ENCODE measurements at places on chromosomes 6 and 20.

DNA sequence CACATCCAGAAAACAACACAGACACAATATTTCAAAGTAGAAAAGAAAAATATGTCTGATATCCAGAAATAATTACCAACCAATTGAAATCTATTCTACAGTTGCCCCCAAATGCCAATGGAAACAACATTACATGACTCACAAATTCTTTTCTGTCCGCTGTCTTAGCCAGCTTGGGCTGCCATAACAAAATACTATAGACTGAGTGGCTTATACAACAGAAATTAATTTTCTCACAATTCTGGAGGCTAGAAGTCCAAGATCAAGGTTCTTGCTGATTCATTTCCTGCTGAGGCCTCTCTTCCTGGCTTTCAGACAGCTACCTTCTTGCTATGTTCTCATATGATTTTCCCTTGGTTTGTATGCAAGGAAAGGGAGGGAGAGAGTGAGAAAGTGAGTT, 698.1 kb downstream of the DHX35 start:
- peak; percentile 36 for DNase-seq

DNA sequence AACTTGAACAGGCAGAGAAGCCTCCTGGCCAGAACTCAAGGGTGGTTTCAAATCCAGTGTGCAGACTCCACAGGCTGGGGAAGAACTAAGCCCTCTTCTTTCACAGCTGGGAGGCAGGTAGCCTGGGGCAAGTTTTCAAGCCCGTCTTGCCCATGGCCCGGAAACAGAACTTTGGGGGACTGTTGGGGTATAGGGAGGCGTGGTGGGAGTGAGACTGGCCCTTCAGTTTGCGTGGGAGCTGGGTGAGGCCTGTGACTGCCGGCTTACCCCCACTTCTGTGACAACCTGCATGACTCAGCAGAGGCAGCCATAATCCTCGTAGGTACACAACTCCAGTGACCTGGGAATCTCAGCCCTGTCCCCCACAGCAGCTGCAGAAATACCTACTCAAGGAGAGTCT, 1125.7 kb downstream of the HACE1 start:
- no peak for DNase-seq

- DNase-seq: no peak
Observed at GRCh38 chr6:151729829-151730495, 77.5 kb upstream of the ESR1 start.

DNA sequence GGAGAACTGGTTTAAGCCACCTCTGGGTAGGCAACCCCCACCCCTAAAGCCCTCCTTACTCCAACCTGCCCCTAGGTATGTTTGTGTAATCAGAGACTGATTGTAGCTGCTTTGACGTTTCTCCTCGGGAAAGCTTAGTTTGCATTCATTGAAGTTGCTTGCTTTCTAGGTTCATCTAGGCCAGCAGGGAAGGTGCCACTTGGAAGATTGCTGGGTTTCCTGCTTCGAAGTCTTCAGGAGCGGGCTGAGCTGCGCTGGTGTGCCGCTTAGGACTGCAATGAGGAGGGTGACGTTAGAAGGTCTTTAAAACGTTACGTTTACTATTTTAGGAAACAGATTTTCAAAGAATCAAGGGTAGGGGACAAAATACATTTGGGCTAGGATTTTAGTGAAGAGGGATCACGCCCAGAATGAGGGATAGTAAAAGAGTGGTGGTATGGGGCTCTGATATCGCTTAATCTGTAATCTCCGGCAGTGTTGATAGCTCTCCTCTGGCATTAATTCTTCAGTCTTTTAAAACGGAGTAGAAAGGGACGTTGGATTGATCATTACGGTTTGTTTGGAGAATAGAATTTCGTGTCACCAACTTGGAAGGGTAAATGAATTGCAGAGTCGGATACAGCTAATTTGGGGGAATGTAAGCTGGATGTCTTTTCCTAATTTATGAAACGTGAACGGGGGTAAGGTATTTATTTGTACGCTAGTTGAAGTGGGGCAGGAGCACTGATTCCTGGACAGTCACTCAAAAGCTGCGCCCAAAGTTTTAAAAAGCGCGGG, 92.6 kb upstream of the PRDM1 start:
- DNase-seq: no peak

DNA sequence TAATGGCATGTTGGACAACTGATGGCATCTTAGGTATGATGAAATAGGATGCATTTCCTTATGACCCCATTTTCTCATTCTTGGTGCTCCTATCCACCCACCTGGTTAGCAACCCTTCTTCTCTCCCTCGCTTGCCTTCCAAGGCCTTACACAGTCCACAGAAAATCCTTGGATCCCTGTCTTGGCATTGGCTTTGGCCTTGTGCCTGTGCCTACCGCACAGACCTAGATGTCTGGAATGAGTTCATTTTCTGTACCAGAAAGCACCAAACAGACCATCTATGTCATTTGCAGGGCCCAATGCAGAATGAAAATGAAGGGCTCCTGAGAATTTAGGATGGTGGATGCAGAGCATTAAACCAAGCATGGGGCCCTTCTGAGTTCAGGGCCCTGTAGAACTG, 99.0 kb upstream of the LAMP5 start:
- no peak for DNase-seq

- no peak for DNase-seq
Observed at GRCh38 chr6:125066140-125066539, 87.4 kb upstream of the TPD52L1 start.

GRCh38 chr6:31663126-31663960, 1.5 kb downstream of the GPANK1 start:
- DNase-seq: no peak

DNA sequence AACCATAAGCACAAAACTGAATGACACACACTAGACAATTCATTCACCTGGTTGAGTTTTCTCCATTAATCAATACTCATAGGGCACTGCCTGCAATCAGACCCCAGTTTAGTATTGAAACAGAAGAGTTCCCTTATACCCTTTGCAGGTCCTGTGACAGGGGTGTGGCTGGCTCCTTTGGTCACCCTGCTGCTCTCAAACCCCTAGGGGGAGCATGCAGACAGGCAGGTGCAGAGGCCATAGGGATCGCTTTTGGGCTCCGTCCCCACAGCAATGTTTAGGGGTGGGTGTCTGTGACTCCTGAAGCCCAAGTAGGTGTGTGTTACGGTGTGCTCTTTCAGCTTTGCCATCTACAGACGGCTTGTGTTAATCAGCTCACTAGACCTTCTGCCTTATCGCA, 210.4 kb downstream of the CENPW start:
- no peak for DNase-seq

DNA sequence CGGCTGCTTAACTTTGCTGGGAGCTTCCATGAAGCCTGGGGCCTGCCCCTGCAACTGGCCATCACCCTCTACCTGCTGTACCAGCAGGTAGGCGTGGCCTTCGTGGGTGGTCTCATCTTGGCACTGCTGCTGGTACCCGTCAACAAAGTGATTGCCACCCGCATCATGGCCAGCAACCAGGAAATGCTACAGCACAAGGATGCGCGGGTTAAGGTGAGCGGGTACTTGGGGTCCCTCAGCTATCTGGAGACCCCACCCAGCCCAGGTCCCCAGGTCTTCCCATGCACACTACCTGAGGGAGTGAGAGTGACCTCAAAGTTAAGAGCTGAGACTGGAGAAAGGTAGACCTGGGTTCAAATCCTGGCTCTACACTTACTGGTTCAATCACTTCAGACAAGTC, 5.8 kb downstream of the ABCC10 start:
- DNase-seq: no peak

- no peak for DNase-seq
Observed at GRCh38 chr6:28922821-28923317, 916 bp downstream of the TRIM27 start.

DNA sequence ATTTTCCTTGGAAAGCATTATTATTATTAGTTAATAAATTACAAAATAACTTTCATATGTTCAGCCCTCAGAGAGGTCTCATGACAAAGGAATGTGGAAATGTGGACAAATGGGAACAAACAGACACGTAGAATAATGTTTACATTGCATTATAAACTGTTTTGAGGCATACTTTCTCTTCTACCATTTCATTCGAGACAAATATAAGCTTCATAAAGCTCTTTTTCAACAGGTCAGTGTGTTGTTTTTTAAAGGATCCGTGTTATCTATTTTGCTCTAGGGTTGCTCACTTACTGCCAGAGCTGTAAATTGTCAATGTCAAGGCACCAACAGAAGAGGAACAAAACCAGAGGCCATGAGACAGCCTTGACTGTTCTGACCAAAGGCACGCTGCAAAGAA, 256.8 kb downstream of the PHACTR1 start:
- DNase-seq: peak; percentile 28

- DNase-seq: no peak
Observed at GRCh38 chr6:132872923-132873322, 58.6 kb downstream of the RPS12 start.

DNA sequence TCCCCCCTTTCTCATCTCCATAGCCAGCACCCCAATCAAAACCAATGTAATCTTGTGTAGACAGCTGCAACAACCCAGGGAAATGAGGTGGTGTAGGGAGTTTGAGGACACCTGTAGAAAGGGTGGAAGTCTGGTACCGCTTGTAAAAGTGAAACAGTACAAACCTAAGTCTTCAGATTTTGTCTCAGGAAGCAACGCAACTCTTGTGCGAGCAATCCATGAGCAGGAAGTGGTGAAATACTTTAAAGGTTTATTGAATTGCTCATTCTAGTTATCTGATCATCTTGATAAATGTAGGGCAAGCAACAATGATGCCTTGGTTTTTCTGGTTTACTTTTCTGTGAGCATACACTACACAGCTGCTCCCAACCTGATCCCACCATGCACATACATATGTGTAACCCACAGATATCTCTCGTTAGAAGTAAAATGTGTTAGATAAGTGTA, 71.1 kb upstream of the THEMIS start:
- peak; percentile 37 for DNase-seq

- no peak for DNase-seq
Observed at GRCh38 chr6:39851331-39851730, 59.2 kb downstream of the DAAM2 start.

DNA sequence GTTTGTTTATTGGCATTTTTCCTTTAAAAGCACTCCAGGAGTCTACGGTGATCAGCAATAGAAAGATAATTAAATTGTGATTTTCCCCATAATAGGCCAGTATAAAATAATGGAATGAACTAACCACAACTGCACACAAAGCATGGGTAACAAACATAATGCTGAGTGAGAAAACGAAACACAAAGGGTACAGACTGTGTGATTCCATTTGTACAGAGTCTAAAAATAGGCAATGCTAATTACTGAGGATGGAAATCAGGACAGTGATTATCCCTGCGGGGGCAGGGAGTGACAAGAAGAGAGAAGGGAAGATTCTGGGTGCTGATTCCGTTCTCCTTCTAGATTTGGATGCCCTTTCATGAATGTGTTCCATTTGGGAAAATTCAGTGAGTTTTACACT, 478.1 kb downstream of the PREX1 start:
- DNase-seq: no peak

GRCh38 chr6:32607263-32607987, 17.8 kb upstream of the HLA-DRB1 start:
- DNase-seq: no peak

DNA sequence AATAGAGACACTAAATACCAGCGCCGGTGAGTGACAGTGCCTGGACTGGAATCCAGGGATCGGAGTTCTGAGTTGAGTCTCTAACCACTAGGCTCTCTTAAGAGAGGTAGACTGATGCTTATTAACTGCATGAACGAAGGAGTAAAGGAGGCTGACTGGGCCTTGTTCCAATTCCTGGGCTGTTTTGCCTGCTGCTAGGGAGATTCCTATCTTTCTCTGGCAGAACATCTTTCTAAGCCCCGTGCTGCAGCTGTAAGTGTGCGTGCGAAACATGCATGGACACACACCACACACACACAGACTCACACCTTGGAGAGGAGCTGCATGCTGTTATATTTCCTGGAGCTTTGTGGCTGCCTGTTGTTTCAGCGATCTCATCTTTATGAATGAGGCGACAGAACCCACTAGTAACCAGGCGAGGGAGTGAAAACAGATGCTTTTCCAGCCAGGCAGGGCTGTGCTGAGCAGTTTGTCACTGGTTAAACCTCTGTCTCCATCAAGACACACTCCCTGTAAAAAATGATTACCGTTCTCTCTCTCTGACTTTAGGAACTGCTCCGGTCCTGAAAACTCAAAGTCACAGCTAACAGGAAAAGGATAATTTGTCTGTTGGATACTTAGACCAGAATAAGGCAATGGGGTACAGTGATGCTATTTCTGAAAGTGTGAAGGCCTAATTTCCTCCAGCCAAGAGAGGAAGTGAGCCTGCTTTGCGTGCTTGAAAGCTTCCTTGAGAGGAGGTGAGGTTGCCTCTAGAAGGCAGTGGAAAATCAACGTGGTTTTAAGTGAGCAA, 157.4 kb upstream of the ZNF217 start:
- peak; percentile 82 for DNase-seq

GRCh38 chr6:10405513-10405900, 9.4 kb downstream of the TFAP2A start:
- no peak for DNase-seq

GRCh38 chr6:29527126-29527525, 32.4 kb downstream of the UBD start:
- no peak for DNase-seq

GRCh38 chr6:167952512-167952859, 45.0 kb upstream of the KIF25 start:
- DNase-seq: no peak

- DNase-seq: no peak
Observed at GRCh38 chr6:49855221-49855620, 11.1 kb downstream of the CRISP1 start.

DNA sequence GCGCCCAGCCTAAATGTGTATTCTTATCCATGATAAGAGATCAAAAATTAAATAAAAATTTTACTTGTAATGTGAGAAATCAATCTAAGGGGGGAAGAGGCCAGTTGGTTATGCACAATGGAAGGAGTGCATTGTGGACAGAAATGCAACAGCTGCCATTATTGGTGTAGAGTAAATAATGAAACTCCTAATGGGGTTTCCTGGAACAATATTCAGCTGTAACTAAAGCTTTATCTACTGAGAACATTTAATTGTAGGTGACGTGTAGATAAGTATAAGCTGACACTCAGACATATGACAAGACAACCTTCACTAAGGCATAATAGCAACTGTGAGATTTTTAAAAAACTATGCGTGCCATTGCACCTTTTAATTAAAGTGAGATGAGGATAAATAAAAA, 71.4 kb downstream of the CEP57L1 start:
- DNase-seq: no peak

DNA sequence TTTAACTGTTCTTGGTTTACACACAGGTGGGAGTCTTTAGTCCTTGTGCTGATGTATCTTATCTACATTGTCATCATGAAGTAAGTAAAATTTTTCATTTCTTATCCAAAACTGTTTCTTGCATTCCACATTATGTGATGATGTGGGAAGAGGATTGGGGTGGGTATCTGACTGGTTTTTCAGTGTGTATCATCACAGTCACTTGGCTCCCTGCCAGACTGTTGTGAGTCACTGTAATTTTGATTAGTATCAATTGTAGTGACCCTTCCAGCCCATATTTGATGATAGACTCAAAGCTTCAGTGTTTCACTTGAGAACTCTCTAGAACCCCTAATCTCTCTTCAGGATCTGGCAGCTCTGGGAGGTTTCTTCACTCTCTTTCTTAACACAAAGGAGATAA, 84.5 kb upstream of the RIN2 start:
- DNase-seq: no peak

- no peak for DNase-seq
Observed at GRCh38 chr20:31705598-31706597, 16.8 kb downstream of the BCL2L1 start.

- DNase-seq: no peak
Observed at GRCh38 chr6:108353853-108354252, 59.0 kb downstream of the AFG1L start.

- no peak for DNase-seq
Observed at GRCh38 chr6:63214816-63215215, 3.5 kb downstream of the FKBP1C start.
